Activated CD4-positive, alpha-beta T cell treated with anti-CD3 and anti-CD28 coated beads, Interleukin-2, amount 10 ng/mL, durations not matched to agents 7 days and 5 days (primary cell): ENCODE measurements at places on chromosomes 11 and 22.

DNA sequence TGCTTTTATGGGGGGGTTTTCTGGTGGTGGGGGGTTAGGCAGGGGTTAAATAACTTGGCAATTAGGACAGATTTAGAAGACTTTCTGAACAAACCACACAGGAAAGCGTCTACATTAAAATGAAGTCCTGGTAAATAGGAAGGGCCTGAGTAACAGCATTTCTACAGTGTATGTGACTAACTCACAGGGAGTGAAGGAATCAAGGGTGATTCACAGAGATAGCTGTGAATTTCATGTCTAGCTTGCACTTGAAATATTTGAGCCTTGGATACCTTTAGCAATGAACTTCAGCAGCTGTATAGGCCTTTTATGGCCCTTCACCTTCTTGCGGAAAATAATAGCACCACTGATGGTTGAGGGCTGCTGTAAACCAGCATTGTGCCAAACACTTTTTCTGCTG is 26.1 kb upstream of the LDHA start:
- no peak for DNase-seq

GRCh38 chr11:64893194-64894069 is 15.0 kb upstream of the EHD1 start:
- no peak for DNase-seq

DNA sequence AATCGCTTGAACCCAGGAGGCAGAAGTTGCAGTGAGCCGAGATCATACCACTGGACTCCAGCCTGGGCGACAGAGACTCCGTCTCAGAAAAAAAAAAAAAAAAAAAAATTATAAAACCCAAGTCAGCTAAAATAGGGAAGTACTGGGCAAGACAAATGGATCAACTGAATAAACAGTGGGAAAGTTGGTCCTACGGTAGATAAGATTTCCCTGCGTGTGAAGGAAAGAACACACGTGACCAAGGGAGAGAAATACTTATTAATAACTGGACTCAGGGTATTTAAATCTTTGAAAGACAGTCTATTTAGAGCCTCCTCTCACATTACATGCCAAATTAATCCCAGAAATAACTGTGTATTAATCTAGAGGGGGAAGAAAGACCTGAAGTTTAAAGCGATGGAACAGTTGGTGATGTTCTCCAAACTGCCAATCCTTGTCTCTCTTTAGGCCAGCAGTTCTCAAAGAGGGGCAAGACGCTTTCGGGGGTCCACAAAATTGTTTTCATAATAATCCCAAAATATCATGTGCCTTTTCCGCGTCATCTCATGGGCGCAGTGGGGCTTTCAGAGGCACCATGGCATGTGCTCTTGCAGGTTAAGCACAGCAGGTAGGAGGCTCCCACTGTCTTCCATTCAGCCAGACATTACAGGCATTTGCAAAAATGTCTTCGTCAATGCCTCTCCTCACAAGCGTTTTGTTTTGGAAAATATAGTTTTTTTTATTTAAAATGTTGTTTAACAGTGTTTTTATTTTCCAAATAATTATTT is 6.6 kb downstream of the RTL6 start:
- DNase-seq = no peak

DNA sequence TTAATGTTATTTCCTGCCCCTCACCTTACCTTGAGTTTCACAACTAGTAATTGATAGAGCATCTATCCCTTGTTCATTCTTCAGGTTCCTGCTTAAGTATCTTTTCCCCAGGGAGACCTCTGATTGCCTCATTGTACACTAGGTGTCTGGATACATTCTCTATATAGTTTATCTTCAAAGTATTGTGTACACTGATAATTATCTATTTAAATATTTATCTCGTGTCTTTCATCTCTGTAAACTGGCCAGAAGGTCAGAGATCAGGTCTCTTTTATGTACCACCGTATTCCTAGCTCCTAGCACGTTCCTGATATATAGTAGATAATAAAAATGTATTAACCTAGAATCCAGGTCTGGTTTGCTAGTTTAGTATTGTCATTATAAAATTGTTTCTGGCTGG is 6.4 kb downstream of the TMEM126B start:
- no peak for DNase-seq

GRCh38 chr11:2752923-2753322 is 53.1 kb upstream of the KCNQ1OT1 start:
- no peak for DNase-seq

DNA sequence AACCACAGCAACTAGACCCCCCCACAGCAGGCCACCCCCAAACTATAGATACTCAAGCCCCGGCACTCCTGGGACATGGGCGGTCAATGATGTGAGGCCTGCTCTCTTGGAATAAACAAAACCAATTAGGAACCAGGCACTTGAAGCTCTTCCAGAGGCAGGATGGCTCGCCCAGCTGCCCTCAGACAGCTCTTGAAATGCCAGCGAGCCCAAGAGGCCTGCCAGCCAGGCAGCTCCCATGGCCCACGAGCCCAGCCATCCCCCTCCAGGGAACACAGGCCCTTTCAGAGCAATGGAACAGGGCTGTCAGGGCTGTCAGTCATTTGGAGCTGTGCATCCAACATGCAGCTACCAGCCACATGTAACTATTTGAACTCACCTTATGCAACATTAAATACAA is 34.0 kb upstream of the TFIP11 start:
- DNase-seq = no peak

DNA sequence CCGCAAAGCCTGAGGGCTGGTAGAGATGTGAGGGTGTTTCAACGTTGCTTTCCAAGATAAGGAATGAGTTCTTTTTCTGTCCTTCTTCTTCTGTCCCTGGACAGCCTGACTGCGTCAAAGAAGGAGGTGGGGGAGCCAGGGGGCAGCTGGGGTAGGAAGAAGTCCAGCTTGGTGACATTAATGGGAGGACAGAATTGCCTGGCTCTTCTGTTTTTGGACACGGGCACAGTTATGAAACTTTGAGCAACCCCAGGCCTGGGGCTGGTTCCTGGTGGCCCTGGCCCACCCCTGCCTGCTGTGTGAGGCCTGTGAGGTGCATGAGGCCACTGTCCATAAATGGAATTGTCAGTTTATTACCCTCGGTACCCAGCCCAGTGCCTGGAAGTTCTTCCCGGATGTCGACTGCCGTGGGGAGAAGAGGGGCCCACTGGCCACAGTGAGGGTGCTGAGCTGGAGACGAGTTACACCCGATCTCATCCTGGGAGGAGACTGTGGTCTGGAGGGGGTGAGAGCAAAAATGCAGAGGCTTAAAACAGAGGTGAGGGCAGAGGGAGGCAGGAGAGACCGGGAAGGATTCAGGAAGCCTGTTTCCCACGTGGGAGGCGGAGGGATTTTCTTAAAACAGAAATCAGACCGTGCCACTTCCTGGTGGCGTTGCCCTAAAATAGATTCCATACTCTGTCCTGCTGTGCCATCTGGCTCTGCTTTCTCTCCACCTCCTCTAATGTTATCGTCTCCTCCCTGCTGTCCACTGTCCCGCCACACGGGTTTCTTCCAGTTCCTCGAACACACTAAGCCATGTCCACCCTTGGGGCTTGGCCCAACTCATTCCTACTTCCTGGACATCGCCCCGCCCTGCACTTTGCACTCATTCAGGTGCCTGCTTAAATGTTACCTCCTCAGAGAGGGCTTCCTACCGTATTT is 59.7 kb upstream of the RASD2 start:
- no peak for DNase-seq

- no peak for DNase-seq
These were observed 1491.9 kb downstream of the TBC1D22A start for GRCh38 chr22:48254311-48254873.

DNA sequence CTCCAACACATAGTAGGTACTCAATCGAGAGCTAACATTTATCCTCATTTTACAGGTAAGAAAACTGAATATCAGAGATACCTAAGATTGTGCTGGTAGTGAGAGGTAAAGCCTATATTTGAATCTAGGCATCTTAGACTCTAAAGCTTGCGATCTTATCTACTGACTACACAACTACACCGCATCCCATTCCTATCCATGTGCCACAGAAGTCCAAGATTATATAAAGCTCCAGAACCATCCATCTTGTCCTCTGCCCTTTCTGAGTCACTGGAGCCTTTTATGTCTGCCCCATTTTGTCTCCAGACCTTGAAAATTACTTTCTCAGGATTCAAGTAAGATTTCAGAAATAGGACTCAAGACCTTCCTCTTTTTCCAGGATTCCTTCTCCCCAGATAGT is 84.4 kb downstream of the OR5AK2 start:
- no peak for DNase-seq

DNA sequence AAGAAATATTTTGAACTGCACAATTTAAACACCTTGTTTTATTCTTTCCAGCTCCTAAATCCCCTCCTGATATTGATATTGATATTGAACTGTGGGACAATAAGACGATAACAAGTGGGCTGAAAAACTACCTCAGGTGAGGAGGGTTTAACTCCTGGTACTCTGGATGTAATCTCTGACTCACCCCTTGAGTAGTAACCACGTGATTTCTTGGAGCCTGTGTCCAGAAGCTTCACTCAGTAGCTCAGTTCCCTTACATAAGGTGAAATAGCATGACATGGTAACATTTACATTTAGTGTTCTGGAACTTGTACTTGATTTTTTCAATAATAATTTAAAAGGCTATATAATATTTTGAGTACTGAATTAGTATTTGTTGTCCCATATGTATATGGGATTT is 168.0 kb downstream of the PGR start:
- no peak for DNase-seq

GRCh38 chr11:107118025-107118720 is 99.9 kb upstream of the GUCY1A2 start:
- DNase-seq = no peak

DNA sequence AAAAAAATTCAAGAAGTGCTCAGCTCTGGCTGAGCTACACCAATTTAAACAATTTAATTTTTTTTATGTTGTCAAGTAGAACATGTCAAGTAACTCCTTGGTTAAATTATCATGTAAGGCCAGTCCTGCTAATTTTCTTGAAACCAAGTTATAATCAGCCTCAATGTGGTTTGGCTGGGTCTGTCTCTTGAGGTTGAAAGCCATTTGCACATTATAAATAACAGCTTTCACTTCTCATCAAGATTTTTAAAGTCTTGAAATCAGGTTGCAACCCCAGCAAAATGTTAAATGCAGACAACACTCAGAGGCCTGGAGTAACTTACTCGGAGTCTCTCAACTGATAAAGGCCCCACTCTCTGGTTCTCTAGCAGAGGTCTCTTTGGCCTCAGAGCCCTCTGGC is 324.4 kb downstream of the BRD1 start:
- DNase-seq = no peak

- peak; percentile 30 for DNase-seq
These were observed at the start of gene RFPL2 for GRCh38 chr22:32204856-32205722. Gene RFPL2 (minus strand): TSS chr22:32205073. CDS start chr22:32202451, 2,622 bp downstream.

DNA sequence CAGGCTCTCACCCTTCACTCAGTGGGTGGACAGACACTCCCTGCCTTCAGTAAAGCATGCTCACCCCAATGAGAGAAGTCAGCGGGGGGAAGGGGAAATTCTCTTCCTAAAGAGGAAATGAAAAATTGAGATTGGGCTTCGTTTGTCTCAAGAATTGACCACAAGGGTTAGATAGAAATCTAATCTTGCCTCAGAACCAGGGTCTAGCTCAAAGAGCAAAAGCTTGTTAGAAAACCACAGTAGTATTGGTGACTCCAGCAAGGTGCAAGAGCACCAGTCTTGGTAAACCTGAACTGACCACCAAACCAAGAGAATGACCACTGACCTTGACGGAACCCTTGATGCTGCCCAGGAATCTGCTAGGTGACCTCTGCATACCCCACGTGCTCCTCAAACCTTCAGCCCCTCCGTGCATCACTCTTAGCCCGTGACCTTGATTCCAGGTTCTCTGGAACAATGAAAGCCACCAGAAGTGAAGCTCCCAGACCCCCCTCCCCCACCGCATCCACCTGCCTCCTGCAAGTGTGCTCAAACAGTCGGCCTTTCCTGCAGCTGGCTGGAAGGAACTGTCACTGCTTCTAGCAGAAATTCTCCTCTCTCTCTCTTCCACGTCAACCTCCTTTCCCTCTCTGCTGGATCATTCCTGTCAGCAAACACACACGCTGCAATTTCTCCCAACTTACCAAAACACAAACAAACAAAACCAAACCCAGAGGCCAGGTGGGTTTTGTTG is 3.1 kb upstream of the TMA7B start:
- no peak for DNase-seq

DNA sequence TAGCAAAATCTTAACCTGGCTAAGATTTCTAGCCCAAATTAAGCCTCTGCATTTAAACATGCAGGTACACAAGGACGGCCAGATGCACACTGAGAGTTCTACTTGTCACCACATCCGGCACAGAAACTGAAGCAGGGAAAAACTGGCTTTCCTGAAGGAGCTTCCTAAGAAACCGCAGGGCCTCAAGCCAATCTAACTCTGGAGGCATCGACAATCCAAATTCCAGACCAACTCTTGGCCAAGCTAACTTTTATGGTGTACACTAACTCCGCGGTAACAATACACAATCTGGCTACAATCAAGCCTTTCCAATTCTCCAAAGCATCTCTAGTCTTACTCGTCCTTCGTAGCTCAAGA is 1.2 kb downstream of the MSANTD2 start:
- no peak for DNase-seq
